ENCODE measurements at places on chromosomes 1 and 21.

DNA sequence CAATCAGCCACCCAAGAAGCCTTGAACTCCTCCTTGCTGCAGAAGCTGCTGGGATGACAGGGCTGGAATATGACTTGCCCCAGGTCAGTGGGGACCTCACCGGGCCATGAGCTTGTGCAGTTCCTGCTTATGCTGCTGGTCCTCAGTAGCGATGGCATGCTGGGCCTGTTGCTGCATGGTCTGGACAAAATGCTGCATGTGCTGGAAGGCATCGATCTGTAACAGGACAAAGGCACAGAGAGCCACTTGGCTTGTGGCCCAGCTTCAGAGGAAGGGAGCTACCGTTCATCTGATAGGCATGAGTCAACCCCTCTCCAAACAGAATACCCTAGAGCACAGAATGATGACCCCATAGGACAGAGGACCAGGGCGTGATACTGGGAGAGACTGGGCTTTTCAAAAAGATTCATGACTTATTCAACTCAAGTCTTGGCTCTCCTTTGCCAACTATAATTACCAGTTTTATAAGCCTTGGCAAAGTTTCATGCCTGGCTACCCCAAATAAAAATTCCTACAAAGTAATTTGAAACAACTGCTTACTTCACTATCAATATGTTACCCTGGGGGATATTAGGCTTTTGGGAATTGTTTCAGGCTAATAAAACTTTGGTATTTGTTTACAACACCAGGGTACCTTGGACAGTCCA, 34.7 kb upstream of the EXOSC10 start:
- DNase-seq = no peak

DNA sequence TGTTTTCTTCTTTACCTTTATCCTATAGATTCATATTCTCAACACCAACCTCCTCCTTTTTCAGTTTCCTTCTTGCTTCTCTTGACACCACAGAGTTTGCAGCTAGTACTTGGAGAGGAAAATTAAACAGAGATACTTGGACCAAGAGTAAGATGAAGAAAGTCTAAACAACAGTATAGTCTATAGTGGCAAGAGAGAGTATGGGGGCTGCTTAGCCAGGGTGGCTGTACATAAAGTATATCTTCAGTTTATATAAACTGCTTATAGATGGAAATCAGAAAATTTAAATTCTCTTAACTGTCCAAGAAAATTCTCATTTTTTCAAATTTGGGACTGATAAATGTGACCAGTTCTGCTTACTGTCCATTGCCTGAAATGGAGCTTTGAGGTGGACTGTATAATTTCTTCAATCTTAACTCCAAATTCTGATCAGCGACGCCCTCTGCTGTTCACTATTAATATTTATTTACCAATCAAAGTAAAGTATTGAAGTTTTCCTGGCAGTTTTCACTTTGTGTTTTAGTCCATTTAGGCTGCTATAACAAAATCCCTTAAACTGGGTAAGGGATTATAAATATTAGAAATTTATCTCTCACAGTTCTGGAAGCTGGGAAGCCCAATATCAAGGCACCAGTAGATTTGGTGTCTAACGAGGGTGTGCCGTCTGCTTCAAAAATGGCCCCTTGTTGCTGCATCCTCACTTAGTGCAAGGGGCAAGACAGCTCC, 14.8 kb upstream of the METTL18 start:
- DNase-seq = peak; percentile 29

DNA sequence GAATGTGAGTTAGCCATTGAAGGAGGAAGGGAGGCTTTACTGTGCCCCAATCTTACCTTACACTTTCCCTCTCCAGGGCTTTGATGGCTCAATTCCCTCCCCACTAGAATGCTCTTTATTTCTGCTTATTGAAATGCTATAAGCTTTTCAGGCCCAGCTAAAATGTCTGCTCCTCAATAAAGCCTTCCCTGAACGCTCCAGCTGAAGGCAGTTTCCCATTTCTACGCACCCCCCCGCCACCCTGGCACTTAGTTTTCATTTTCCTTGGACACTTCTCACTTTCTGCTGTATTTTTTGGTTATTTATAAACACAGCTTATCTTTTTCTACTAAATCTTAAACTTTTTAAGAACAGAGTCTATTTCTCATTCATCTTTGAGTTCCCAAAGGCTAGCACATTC, 7.1 kb upstream of the TMEM167B start:
- DNase-seq = no peak

- no peak for DNase-seq
These were observed 44.1 kb downstream of the NGF start for GRCh38 chr1:115293899-115294298.

- DNase-seq = no peak
These were observed 30.2 kb downstream of the FAM177B start for GRCh38 chr1:222767152-222767571.

GRCh38 chr1:2535455-2535854, 5.4 kb upstream of the HES5 start:
- DNase-seq = no peak

- DNase-seq = peak; percentile 56
These were observed 63.4 kb upstream of the L1TD1 start for GRCh38 chr1:62131093-62131725.

DNA sequence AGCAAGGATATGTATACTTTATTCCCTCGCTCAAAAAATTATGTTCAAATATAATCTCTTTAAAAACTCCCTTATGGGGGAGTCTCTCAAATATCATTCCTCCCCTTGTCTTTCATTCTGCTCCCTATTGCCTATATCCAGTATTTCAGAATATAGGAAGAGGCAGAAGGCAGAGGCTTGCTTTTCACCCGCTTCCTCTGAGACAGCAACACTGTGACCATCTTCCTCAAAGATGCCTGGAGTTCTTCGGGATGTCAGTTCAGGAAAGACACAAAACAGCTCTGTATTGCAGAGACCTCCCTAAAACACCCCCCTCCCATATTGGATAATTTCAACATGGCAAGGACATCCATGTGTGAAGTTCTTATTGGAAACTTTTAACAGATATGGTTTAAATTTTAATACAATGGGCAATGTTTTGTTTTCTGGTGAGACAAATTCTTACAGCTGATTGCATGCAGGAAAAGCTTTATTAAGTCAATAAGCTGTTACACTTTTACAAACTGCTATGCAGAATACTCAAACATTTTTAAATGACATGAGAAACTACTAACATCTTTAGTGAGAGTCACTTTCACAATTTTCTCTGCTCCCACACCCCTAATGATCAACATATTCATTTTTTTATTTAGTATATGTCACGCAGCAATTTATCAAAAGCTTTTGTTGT, 4.8 kb downstream of the DIRAS3 start:
- no peak for DNase-seq

DNA sequence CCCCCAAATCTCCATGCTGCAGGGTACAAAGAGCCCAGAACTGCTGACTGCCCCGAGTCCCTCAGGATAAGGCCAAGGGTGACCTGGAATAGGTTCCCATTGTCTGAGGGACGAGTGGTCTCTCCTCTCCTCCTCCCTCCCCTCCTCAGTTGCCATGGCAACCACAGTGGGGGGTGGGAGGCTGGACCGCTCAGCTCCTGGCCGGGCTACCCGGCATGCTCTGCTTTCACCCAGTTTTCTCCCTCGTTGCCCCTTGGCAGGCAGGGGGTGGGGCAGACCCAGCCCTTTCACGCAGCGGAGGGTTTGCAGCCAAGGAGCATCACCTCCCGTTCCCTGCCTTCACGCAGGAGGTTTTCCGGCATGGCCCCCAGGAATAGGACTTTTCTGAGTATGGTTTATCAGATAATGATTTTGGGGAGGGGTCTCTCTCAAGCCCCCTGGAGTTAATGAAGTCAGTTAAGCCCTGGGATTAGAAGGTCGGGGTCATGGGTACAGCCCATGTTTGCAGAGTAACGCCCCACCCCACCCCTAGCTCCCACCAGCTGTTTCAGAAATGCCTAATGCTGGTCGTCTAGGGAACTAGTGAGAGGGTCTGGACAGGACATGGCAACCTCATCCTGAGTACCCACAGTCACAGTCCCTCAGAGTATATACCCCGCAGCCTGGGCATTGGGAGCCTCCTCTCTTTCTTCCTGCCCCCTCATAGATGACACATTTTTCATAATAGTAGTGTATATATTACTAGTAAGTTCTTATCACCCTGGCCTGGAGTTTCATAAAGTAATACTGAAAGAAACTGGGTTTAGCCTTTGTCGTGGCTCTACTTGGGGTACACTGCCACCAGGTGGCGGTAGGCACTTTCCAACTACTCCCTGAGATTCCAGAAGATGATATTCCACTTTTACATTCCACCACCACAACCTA, 20.7 kb downstream of the C1QB start:
- peak; percentile 32 for DNase-seq
